HT-29 (cell line): ENCODE measurements at places on chromosomes 5 and 9. TPM values are rescaled to one million over a fixed set of nuclear protein-coding genes. Genes with fewer than 3 reads are reported as not detected.

- DNase-seq: no peak
Measured at GRCh38 chr9:129697656-129698253, 32.3 kb downstream of the PRRX2 start.

DNA sequence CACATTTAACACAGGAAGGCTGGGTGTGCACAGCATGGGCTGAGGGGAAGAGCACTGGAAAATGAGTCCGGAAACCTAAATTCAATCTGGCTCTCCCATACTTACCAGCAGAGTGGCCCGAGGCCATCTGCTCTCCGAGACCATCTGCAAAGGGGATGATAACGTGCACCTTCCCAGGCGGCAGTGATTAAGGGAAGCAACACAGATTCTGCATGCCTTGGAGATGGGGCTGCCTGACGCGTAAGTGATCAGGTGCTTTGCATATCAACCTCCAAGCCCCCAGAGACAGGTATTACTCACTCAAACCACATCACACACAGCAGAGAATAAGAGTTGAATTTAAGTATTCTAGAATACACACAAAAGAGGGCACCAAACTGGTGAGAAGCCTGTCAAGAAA, 9.1 kb downstream of the EPB41L4B start:
- no peak for DNase-seq

DNA sequence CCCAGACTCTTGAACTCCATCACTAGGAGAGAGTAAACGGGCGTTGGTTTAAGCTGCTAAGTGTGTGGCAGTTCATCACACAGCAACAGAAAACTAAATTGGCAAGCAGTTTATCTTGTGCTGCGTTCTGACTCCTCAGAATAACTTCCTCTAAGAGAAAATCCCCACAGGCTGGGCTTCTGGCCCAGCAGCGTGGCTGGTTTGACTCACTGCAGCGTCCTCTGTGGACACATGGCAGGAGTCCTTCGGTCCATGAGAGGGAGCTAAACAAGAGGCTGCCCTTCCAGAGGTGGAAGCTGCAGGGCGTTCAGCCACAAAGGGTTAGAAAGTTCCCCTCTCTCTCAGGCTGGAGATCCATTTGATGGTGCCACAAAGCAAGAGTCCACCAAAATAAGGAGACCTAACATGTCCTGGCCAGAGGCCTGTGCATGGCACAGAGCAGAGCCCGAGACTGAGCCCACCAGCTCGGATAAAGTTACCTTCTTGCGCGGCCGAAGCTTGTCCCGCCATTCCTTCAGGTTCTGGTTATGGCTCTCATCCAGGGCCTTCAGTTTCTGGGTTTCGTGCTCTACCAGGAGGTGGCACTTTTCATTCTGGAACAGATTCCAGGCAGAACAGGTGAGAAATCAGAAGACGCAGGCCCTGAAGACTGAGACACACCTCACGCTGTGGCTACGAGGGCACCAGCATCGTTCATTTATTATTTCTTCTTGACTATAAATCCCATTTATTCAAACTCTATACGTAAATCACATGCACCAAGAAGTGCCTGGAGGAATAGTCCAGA, 46.2 kb upstream of the FBXW11 start:
- DNase-seq: no peak

- DNase-seq: no peak
Measured at GRCh38 chr9:89154651-89155336, 23.8 kb downstream of the SHC3 start.

GRCh38 chr5:139862803-139863202, 67.2 kb downstream of the PSD2 start:
- DNase-seq: no peak

GRCh38 chr9:28956116-28956880, 1383.0 kb upstream of the C9orf72 start:
- DNase-seq: no peak

DNA sequence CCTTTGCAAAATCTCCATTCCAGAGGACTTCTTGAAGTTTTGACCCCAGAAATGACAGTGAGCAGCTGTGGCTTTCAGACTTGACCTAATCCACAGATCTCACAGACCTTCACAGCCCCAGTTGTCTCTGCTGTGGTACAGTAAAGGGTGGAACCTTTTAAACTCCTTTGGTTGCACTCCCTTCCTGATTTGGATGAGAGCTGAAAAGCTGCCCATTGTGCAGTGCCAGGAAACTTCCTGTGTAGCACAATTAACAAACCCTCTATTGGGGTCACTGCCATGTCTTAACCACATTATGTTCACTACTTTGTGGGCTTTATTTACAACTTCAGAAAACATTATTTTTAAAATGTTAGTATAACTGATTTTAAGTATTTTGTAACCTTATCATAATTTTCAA, 56.7 kb upstream of the PCSK5 start:
- DNase-seq: no peak

- DNase-seq: no peak
Measured at GRCh38 chr5:133825631-133826289, 142.7 kb downstream of the C5orf15 start.

- no peak for DNase-seq
Measured at GRCh38 chr9:98874721-98875255, 67.3 kb downstream of the GALNT12 start.

DNA sequence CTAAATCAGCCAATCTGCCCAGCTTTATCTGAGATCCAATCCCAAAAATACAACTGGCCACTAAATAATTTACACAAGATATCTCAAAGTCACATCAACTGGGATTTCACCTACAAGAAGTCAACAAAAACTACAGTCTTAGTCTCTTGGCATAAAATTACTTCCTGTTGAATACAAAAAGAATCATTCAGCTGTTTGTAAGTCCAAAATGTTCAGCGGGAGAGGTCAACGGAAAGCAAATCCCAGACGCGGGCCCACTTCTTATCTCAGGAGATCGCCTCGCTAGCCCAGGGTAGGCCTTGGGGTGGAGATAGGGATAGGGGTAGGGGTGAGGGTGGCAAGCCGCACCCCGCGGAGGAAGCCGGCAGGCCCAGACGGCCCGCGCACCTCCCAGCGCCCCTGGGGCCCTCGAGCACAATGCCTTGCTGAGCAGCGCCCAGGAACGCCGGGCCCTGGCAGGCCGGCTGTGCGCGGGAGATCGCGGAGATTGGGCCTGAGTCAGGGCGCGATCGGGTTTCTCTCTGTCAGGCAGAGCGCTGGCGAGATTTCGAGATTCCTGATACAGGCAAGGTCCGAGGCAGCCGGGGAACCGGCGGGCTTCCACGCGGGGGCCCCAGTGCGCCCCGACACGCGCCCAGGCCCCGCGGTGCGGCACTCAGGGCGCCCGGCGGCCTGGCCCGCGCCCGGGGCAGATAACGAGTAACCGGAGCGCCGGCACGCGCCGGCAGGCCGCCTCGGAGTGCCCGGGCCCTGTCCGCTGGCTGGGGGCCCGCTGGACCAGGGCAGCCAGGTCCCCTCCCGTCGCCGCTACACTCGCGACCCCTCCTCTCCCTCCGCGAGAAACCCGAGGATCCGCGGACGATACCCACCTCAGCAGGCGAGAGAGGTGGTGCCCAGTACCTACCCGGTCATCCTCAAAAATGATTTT, 601 bp downstream of the HINT1 start:
- DNase-seq: peak; percentile 85

GRCh38 chr5:149288436-149288835, 16.8 kb downstream of the AFAP1L1 start:
- no peak for DNase-seq

- no peak for DNase-seq
Measured at GRCh38 chr9:104911032-104911607, 16.8 kb downstream of the ABCA1 start.

DNA sequence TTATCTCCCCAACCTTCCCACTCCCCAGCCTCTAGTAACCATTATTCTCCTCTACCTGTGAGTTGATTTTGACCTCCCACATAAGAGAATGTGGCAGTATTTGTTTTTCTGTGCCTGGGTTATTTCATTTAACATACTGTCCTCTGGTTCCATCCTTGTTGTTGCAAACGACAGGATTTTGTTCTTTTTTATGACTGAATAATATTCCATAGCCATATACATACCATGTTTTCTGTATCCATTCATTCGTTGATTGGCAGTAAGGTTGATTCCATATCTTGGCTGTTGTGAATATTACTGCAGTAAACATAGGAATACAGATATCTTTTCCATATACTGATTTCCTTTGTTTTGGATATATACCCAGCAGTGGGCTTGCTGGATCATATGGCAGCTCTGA, 20.8 kb downstream of the GPBP1 start:
- no peak for DNase-seq

DNA sequence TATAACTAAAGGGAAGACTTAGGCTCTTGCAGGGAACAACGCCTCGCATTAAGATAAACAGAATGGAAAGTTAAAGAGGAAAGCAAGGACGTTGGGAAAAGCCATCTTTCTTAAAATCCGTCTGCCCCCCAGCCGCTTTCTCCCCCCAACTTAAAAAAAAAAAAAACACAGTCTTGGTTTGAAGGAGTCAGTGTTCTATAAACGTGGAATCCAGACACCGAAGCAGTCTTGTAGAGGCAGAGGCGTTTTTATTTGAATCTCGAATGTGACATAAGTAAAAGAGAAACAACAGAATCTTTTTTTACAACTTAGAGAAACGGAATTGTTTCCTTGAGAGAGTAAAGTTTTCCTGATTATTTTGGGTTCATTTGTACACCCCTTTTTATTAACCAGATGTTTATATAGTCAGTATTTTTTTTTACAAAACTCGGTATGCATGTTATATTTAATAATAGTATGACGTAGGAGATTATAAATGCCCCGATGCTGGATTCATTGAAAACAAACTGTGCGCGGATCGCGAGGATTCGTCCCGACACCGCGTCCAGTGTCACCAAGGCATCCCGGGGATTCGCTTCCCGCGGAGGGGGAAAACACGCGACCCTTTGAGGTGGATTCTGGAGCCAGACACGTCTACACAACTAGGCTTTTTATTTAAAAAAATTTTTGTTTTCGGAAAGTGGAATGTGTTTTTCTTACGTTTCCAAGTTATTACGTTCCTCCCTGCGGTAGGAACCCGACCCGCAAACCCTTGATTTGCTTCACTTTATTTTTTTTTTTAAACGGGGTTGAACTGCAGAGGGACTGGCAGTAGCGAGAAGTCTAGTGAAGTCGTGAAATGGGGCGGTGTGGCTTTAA, 6.7 kb downstream of the PTCH1 start:
- peak; percentile 50 for DNase-seq

- no peak for DNase-seq
Measured at GRCh38 chr5:7395432-7395946, 449 bp upstream of the ADCY2 start.

DNA sequence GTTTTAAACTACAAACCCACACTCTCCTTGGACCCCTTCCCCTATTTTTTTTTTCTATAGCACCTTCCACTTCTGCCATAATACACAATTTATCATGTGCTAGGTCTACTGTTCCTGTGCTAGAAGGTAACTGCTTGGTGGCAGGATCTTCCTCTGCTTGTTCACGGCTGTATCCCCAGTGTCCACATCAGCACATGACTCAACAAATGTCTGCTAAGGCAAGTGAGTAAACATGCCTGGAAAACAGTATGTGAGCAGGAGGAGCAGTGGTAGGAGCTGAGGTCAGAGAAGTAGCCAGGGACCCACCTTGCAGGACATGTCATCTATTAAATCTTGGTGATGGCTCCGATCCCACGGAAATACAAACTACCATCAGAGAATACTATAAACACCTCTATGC, 79.4 kb downstream of the AUH start:
- no peak for DNase-seq

GRCh38 chr5:537621-538071, 13.4 kb upstream of the SLC9A3 start:
- no peak for DNase-seq

DNA sequence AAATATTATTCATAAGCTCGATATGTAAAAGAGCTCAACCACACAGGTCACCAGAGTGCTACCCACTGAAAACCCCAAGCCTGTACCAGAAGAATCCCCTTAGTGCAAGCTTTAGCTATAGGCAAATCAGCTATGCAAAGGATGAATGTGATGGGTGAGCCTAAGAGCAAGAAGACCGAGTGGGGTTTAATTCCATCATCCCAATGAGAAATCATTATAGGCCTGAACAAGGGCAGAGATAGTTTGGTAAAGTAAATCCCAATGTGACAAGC, 21.8 kb downstream of the ELOVL7 start:
- DNase-seq: no peak

GRCh38 chr5:158599157-158599556, 500.6 kb downstream of the EBF1 start:
- no peak for DNase-seq

DNA sequence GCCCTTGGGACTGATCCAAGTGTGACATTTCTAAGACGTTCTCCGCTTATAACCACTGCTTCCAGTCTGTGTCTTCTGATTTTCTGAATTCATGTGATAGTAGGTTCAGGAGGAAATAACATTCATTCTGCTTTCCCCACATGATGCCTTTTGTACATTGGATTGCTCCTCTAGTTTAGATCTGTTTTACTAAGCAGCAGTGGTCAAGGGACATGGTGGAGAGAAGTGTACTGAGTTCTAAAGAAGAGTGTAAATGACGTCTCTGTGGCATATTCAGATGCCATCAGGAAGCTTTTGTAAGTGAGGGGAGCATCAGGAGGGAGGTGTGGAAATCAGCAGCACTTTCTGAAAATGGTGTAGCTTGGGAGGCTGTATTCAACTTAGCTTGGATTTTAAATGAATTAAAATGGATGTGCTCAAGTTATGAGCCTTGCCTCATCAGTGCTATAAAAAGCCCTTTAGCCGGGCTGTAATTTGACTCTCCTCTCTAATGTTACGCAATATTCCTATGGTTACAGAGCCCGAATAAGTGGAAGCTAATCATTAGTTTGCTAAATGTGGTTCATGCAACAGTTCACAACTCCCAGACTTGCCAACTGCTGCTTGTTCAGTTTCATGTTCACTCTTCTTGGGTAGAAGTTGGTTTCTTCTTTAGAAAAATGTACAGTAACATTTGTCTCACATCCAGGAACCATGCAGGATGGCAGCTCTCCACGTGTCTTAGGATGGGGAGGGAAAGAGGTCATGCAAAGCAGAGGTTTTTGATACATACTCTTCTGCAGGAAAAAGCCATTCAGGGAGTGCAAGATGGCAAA, 281.3 kb downstream of the ARHGAP26 start:
- peak; percentile 42 for DNase-seq

DNA sequence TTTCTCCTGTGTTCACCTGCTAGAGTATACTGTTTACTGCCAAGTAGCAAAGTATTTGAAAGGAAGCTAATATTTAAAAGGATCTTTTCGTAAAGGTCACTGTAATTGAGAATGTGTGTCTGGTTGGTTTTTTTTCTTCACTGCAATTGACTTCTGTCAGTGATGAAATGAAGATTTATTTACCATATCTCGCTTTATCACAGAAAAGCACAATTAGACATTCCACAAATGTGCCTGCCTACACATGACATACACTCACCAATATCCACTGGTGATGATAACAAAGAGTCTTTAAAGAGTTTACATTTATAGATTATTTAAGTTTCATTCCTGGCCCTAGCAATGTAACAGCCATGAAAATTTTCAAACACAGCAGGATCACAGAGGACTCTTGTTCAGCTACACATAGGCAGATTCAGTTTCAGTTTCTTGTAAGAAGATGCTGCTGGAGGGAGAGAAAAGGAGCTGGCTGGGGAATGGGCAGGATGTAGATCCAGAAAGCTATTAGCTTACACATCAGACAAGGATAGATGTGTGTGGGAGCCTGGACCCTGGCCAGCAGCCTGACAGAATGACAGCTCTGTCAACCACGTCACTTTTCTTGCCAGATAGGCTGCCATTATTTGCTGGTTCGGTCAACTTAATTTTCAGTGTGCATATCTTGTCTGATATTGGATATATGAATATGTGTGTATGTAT, 104.0 kb downstream of the GDNF start:
- no peak for DNase-seq

- DNase-seq: no peak
Measured at GRCh38 chr9:38141746-38142591, 72.9 kb upstream of the SHB start.

The STK32A gene
- not detected in 2 replicates for total RNA-seq

The CDH9 gene
- not detected in 2 replicates for total RNA-seq

The SPTLC1 gene
- total RNA-seq: 59.7 and 72.9 TPM in 2 replicates

The PFN3 gene
- not detected in 2 replicates for total RNA-seq

The DRD1 gene
- not detected in 2 replicates for total RNA-seq
